ENCODE measurements at places on chromosomes 16 and 17.

GRCh38 chr17:81840826-81841778 lies 6.3 kb upstream of the PPP1R27 start:
- no peak for DNase-seq

DNA sequence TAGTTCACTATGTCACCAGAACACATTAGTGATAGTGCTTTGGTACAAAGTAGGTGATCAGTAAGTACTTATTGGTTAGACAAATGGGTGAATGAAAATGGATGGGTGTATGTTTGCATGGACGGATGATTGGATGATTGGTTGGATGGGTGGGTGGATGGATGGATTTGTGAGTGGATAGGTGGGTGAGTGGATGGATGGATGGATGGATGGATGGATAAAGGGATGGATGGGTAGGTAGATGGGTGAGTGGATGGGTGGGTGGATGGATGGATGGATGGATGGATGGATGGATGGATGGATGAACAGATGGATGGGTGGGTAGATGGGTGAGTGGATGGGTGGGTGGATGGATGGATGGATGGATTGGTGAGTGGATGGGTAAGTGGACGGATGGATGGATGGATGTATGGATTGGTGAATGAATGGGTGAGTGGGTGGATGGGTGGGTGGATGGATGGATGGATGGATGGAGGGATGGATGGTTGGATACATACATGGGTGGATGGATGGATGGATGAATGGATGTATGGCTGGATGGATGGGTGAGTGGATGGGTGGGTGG lies 225.3 kb upstream of the GSE1 start:
- no peak for DNase-seq

- peak; percentile 69 for DNase-seq
Observed at GRCh38 chr17:82494236-82495055, 25.1 kb upstream of the FOXK2 start.

GRCh38 chr17:34364751-34365150 lies 1.7 kb upstream of the CCL1 start:
- DNase-seq, result no peak

- no peak for DNase-seq
Observed at GRCh38 chr16:77674888-77675287, 47.4 kb upstream of the NUDT7 start.

DNA sequence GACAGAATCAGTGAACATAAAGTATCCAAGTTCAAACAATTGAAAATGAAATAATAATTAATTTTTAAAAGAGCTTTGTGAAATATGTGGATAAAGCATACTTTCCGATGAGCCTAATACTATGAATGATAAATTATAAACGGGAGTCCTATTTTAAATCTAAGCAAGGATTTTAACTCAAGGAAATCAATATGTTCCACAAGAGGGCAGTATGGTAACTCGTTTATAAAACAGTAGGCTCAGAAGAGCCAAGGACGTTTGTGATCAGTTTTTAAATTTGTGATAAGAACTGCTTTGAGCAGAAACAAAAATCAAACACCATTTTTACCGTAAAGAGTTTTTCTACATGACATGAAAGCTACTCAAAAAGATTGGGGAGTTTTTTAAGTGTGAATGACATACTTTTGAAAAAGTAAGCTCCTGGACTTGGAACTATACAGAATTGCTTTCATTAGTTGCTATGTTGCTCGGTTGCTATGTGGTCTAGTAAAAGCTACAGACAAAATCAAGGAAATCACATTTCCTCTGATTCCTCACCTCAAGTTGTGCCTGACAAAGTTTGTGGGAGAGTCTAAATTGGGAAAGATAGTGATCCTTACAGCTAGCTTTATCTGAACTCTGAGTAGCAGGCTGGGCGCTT lies 11.8 kb upstream of the TEKT1 start:
- no peak for DNase-seq

GRCh38 chr16:79128706-79129105 lies 471.8 kb downstream of the MAF start:
- no peak for DNase-seq

GRCh38 chr16:21179126-21179982 lies 20.9 kb downstream of the LDAF1 start:
- no peak for DNase-seq

DNA sequence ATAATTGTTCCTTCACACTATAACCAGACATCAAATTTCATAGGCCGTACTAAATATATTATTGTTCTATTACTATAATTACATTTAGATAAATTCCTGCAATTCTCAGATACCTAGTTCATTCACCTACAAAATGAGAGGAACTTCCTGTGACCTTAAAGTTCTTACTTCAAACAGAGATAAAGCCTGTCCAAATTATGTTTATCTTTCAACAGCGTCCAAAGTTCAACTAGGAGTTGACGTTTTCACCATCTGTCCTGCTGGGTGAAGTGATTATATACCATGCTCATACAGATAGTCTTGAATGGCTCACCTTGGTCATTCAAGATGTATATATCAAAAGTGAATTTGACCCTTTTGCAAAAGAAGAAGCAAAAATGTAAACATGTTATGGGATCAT lies 440.6 kb downstream of the CDH8 start:
- no peak for DNase-seq

DNA sequence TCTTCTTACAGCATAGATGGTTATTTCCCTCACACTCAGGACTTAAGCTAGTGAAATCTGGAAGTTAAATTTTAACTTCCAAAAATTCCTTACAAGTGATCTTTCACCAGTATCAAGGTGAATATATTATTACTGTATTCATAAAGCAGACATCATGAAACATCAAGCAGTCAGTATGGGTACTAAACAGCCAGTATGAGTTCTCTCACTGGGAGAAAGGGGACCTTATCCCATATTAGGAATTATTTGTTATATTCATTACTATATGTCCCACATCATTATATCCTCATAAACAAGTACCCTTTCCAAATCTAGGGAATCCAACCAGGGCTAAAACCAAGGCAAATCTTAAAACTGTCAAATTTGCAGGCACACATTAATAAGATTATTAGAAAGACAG lies 15.3 kb downstream of the NUFIP2 start:
- no peak for DNase-seq

DNA sequence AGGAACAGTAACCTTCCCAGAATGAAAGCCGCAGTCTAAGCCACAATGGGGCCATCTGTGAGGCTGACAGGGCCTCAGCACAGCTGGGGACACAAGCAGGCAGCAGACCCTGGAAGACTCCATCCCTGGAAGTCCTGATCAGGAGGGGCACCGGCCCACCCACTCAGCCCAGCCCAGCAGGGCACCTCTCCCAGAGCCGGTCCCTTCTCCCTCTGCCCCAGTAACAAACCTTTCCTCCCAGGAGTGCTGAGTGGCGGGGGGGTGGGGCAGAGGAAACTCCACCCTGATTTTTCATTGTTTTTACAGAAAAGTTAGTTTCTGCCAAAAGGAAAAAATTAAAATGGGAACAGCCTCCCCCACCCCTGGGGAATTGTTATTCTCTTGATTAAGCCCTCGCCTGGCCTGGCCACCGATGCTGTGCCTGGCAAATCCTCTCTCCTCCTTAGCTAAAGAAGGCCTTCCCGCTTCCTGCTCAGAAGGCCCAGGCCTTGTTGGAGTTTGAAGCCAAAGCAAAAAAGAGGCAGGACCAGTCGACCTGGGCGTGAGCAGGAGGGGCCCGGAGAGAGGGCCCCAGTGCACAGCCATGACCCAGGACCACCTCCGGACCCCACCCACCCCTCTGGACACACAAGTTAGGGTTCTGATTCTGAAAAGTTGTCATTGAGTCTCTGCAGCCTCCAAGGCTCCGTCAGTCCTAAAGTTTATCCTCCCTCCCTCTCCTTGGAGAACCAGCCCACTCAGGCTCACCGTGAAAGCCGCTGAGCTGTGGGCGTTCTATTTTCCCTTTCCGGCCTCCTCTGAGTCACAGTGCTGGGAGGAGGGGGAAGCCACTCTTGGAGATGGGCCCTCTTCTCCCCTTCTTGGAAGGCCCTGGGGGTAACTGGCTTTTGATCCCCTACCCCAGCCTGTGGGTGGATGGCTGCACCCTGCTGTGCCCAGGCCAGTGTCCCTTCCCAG lies 128.4 kb upstream of the TNRC6C start:
- no peak for DNase-seq

DNA sequence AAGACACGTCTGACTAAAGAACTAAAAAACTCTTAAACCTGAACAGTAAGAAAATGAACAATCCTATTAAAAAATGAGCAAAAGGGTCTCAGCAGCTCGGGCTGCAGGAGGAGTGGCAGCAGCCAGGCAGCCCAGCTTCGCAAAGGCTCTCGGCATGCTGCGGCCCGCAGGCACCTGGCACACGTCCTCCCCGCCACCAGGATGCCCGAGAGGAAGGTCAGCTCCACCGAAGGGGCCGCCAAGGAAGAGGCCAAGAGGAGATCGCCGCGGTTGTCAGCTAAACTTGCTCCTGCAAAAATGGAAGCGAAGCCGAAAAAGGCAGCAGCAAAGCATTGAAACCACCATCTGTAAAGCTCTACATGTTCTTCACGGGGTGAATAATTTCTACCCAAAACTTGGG lies 173.5 kb downstream of the BCAS3 start:
- no peak for DNase-seq

GRCh38 chr16:55955845-55956244 lies 80.7 kb upstream of the CES5A start:
- no peak for DNase-seq

DNA sequence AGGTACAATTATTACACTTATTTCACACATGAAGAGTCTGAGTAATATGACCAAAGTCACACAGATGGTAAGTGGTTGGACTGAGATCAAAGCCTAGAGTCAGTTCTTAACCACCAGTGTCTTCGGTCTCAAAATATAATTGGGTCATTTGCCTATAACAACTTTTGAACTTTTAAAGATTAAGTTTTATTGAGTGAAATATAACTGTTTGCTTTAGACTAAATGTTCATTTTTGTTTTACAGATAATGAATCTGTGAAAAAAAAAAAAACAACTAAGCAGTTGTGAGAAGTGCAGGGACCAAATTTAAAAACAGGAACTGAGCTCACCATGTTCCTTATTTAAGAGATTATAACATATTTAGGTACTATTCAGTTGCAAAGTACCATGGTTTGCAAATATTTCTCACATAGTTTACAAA lies 150.1 kb downstream of the ITFG1 start:
- DNase-seq, result no peak

- DNase-seq, result no peak
Observed at GRCh38 chr16:20136446-20136968, 62.8 kb upstream of the GPR139 start.

Data from stimulated activated CD8-positive, alpha-beta memory T cell treated with anti-CD3 and anti-CD28 coated beads, Interleukin-7, amount 100 ng/mL, for 48 hours (primary cell).